Adipocyte (in vitro differentiated cells): ENCODE measurements at places on chromosomes 12 and 14.

GRCh38 chr14:83023369-83023768 lies 1489.7 kb upstream of the SEL1L start:
- no peak for DNase-seq

DNA sequence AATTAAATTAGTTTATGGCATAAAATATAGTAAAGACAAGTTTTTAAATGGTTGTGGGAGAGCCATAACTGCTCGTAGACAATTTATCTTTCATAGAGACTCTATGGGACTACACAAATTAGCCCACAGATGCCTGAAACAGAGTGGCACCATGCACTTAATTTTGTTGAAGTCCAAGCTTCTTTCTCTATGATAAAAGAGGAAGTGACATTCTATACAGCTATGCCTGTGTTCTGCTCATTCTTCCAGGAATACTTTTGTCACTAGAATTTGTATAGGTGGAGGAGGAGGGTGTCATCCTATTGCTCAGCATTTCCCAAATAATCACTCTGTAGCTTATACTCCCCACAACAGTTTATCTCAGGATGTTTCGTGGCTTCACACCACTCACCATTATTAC lies 43.7 kb upstream of the KICS2 start:
- DNase-seq = no peak

GRCh38 chr12:71599210-71599609 lies 64.4 kb downstream of the ZFC3H1 start:
- DNase-seq = no peak

DNA sequence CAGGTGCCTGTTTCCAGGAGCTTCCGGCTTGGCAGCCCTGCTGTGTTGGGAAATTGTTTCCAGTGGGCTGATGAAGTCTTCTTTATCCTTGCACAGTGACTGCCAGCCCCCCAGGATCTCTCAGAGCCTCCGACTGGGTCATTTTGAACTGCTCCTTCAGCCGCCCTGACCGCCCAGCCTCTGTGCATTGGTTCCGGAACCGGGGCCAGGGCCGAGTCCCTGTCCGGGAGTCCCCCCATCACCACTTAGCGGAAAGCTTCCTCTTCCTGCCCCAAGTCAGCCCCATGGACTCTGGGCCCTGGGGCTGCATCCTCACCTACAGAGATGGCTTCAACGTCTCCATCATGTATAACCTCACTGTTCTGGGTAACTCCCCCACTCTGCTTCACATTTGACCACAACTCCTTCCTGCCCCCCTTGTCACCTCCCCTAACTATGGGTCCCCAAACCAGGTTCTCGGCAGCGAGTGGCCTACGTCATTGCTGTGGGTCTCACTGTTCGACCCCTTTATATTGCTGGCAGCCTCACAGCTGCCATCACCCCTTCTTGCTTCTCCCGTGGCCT lies 2.3 kb downstream of the LAG3 start:
- DNase-seq = no peak

- no peak for DNase-seq
Observed at GRCh38 chr12:19151298-19151697, 21.8 kb downstream of the PLEKHA5 start.

DNA sequence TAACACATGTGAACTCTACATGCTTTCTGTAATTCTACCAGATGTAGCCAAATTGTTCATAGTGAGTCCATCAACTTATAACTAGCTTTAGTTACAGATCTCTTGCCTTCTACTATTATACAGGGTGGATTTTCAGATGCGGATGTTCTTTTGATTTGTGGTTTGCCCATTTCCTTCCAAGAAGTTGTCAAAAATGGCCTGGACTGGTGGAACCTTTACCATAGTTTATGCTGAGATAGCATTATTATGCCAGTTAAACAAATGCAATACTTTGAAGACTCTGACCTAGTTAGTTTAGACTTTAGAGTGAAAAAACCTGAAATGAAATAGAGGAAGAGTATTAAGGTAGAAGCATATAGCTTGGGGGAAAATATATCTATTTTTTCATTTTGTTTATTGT lies 27.4 kb upstream of the CFL2 start:
- no peak for DNase-seq

DNA sequence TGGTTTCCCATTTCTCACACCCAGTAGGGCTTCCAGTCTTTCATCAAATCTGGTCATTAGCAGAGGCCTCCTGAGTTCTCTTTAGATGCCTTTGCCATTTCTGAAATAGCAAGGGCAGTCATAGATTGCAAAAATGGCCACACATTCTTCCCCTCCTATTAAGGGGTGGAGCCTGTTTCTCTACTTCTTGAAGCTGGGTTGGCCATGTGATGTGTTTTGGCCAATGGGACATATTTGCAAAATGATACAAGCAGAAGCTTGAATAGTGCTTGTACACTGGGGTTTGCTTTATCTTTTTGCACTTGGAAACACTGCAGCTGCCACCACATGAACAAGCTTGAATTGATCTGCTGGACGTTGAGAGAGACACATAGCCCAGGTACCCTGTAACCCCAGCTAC lies 109.3 kb downstream of the VRK1 start:
- DNase-seq = no peak

- DNase-seq = no peak
Observed at GRCh38 chr12:113796066-113796827, 169.9 kb downstream of the RBM19 start.
